ENCODE measurements at places on chromosomes 11 and 22.
A peak's percentile ranks its signal among the peaks of the same experiment; 100 is the strongest.

- no peak for DNase-seq
Measured at GRCh38 chr11:61851113-61851899, 23.2 kb downstream of the FADS2 start.

DNA sequence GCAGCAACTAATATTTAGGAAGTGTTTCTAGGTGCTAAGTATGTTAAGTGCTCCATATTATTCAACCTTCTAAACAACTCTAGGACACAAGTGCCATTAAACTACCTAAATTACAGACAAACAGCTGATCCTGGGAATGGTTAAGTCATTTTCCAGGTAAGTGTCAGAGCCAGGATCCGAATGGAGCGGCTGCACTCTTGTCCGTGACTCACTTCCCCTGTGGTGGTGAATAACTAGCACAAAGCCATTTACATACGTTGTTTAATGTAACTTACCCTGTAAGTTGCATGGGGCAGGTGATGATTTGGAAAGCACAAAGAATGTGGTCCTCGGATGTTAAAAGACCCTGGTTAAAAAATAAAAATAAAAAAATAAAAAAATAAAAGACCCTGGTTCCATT lies 8.8 kb upstream of the PRG2 start:
- DNase-seq, result no peak

DNA sequence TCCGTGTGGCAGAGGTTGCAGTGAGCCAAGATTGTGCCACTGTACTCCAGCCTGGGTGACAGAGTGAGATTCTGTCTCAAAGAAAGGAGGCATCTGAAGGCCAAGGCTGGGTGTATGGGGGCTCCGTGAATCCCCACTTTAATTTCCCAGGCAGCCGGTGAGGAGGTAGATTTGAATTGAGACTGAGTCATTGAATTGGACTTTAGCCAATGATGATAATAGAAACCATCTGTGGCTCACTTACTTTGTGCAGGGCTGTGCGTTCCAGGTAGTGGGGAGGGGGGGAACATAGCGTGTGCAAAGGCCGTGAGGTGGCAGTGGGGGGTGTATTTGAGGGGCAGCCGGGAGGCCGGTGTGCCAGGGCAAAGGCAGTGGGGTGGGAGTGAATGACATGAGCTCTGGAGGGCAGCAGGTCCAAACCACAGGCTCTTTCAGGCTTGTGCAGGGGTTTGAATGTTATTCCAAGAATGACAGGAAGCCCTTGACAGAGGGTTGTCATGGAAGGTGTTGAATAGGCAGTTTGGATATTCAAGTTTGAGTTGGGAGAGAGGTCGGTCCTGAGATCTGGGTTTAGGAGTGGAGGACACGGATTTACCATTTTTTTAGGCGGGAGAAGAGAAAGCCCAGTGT lies 6.1 kb downstream of the ARHGAP8 start:
- peak; percentile 9 for DNase-seq

- DNase-seq, result no peak
Measured at GRCh38 chr11:79098146-79098545, 342.7 kb downstream of the TENM4 start.

- DNase-seq, result no peak
Measured at GRCh38 chr22:50238755-50239154, 6.1 kb downstream of the TUBGCP6 start.

- no peak for DNase-seq
Measured at GRCh38 chr11:71562120-71562519, 3.2 kb upstream of the KRTAP5-10 start.

DNA sequence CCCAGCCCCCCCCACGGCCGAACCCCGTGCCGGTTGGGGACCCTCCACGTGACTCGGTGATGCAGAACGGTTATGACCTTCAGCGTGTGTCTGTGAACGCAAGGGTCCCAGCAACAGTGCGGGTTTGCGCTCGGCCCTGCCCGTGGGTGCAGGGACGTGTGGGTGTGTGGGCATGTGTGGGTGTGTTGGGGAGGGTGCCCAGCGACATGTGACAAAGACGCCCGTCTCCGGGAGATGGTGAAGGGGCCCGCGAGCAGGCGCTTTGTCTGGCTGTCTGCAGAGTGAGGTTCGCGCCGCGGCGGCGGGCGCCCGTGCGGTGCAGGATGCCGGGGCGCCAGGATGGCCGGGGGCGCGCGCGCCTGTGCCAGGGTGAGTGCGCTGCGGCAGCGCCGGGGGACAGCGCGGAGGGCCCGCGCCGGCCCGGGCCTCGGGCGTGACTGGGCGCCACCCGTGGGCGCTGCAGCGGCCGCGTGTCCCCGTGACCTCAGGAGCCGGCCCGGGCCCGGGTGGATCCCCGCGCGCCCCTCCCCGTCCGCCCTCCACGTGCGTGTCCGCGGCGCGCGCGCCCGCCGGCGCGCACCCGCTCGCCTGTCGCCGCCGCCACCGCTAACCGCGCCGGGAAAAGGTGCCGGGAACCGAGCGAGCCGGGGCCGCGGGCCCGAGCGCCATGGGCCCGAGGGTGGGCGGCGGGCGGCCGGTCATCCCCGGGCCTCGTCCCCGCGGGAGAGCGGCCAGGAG lies at the start of gene LRFN4:
Gene LRFN4, plus strand, starts transcription at position 569 of the 738 bp plus-strand sequence. CDS start 681 bp downstream, outside the sequence.
- DNase-seq, result no peak

GRCh38 chr22:27836181-27836580 lies 34.6 kb upstream of the MN1 start:
- no peak for DNase-seq

DNA sequence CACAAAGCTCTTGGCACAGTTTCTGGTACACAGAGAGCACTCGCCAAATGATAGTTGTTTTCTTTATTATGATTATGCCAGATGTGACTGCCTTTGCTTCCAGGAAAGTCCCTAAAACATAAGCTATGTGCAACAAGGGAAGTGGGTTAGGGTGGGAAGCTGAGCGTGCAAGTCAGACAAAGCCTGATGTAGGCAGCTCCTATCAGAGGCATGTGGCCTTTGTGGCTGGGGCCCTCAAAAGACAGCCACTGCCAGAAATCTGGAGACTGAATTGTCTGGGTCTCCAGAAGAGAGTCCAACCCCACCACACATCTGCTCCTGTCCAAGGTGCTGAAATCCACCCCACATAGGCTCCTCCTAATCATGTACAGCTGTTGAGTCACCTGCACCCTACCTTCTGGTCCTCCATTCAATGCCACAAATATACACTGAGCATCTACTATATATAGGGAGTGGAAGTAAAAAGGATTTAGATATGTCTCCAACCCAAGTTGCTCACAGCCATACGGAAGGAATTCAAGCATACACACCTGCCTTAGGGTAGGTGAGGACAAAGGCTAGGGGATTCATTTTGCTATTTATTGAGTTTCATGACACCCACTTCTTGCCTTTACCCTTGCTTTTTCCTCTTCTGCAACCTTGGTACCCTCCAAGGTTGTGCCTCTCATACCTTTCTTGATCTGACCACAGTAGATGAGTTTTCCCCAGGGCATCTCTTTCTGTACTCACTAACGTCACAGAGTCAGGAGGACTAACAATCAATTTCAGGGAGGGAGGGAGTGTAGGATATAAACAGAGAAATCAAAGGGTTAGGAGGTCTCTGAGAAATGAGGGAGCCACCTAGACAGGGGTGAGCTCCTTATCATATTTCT lies 12.4 kb downstream of the SEC14L3 start:
- no peak for DNase-seq

DNA sequence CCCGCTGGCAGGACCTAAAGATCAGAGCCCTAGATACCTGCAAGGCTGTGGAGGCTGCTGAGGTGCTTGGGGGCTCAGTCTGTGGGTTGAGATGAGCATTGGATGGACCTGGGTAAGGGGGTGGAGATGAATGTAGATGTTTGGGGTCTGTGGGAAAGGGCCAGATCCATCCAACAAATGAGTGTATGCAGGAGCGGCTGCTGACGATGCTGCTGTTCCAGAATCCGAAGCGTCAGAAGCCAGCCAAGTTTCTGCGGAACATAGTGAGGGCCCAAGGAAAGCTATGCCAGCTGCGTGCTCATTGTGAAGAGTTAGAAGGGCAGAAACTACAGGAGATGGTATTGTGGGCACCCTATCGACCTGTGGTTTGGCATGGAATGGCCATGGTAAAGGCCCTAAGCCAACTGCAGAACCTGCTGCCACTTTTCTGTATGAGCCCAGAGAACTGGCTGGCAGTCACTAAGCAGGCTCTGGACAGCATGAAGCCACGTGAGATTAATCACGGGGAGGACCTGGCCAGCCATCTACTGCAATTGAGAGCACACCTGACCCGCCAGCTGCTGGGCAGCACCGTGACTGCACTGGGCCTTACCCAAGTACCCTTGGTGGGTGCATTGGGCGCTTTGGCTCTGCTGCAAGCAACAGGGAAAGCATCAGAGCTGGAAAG lies 36.6 kb downstream of the RRP8 start:
- no peak for DNase-seq

- no peak for DNase-seq
Measured at GRCh38 chr11:29119116-29119515, 897.7 kb downstream of the KCNA4 start.

DNA sequence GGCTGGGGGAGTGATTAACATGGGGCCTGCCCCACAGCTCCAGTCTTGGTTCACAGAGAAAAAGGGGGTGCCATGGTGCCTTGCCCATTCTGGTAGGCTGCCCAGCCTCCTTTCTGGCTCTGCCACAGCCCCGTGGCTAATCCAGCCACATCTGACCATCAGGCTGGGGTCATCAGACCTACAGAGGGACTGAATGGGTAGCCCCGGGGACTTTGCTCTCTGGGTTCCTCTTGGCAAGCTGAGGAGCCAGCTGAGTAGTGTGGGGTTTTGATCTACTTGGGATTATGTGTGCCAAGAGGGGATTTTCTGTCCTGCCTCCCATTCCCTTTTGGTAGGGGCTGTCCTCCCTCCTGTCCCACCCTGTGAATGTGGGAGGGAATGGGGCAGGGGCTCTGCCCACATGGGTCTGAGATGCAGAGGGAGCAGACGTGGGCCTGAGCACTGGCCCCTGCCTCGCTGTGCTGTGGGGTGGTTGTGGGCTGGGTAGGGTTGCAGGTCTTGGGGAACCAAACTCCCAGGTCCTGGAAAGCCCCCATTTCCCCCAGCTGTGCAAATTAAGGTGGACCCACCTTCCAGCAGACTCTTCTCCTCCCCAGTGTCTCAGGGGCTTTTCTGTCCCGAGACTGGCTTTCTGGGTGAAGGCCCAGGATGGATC lies 32.0 kb downstream of the CD82 start:
- DNase-seq, result no peak

DNA sequence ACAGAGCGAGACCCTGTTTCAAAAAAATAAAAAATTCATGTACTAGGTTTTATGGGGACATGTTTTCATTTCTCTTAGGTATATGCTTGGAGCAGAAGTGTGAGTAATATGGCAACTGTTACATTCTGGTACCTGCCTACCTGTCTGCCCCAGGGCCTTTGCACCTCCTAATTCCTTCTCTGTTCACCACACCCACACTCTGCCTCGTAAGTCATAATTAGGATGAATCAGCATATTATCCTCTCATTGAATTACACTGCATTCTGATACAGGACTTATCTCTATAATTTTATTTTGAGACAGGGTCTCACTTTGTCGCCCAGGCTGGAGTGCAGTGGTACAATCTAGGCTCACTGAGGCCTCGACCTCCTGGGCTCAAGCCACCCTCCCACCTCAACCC lies 3.1 kb upstream of the RAPSN start:
- no peak for DNase-seq

- DNase-seq, result no peak
Measured at GRCh38 chr11:66614073-66614472, 2.4 kb upstream of the RBM14 start.

GRCh38 chr11:62953811-62954210 lies 31.0 kb downstream of the SLC22A6 start:
- no peak for DNase-seq

DNA sequence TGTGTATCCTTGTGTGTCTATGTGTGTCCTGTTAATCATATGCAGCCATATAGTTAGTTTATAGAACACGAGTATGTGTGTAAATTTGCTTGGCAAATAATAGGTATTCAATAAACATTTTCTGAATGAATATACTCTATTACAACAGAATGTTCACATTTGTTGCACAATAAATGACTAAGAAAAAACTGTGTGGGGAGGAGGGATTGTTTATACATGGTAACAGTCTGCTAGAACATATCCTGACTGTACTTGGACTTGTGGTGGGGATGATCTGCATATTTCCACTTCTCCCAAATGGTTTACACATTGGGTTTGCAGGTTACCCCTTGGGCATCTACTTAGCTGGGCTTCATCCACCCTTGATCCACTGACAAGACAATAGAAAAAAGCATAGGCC lies 194.6 kb downstream of the INSC start:
- DNase-seq, result no peak

DNA sequence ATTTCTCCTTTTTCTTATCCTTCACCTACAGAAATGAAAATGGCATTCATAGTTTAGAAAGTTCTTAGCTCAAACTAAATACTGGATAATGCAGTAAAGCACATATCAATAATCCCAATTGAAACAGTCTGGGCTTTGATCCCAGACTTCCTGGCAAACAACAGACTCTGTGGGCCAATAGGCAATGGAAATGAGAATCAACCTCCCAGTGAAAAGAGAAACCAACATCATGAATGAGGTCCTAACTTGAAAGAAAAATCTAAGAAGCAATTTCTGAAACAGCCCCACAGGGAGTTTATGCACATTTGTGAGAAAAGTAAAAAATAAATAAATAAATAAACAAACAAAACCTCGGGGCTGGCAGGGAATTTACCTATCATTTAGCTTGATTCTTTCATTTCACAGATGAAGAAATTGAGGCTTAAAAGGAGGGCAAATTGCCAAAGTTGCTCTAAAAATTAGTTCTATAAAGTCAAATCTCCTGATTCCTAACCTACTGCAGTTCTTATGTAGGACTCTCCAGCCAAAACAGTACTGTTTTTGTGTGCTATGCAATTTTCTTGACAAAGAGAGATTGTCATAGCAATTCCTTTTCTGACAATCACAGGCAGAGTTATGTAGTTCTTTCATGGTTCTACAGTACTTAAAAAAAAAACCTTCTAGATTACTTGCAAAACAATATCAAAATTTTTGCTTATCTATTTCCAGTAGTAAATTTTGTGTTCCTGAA lies 265.8 kb downstream of the GRM5 start:
- DNase-seq, result no peak

GRCh38 chr11:35794850-35795249 lies 132.3 kb downstream of the TRIM44 start:
- no peak for DNase-seq

DNA sequence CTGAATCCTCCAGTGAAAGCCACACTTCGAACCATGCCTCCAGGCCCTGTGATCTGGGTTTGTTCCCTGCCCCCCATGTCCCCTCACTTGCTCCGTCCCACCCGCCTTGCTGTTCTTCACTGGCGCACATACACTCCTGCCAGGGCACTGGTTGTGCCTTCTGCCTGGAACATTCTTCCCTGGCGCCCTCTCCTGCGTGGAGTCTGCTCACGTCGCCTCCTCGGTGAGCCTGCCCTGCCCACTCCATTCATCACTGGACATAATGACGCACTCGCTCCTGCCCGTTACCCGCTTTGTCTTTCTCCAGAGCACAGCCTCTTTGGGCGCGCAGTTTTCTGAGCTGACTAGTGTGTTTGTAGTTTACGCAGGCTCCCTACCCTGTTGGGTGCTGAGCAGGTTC lies 21.0 kb upstream of the MIEF1 start:
- DNase-seq, result no peak

- no peak for DNase-seq
Measured at GRCh38 chr11:109971184-109971523, 122.0 kb upstream of the ZC3H12C start.

Measured in NCI-H2081 treated with DMSO at 0.1 percent for 48 hours (cell line).